ENCODE measurements at places on chromosomes 6 and 20.
A peak's percentile ranks its signal among the peaks of the same experiment; 100 is the strongest.

GRCh38 chr6:41896281-41896680, 1.1 kb upstream of the USP49 start:
- no peak for DNase-seq

DNA sequence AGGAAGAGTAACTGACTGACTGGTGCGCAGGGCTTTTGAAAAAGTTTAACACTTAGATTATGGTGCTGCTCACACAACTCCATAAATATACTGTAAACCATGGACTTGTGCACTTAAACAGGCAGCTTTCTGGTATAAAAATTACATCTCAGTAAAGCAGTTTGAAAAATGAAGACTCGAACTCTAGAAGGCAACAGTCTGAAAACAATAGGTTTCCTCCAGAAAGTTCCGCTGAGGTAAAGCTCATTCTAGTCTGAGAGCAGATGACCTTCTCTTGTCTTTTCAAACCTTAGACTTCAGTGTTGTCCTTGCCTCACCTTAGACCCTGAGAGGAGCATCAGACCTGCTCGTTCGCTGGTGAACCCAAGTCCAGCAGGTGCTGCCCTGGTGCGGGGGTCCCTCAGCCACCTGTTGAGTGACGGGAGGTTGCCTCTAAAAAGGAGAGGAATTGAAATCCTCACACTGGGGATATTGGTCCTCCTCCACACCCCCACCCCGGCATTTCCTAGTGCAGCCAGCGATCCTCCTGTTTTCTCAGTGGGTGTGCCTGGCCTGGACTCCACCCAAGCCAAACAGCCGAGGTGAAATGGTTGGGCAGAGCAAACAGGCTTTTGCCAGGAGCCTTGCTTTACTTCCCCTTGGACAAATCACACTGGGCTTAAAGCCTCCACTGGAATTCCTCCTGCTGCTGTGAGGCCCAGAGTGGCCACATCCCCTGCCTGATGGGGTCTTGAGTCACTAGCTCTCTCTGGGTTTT, 14.7 kb upstream of the PYGB start:
- DNase-seq, result no peak

GRCh38 chr6:4271761-4272470, 136.5 kb upstream of the ECI2 start:
- no peak for DNase-seq

DNA sequence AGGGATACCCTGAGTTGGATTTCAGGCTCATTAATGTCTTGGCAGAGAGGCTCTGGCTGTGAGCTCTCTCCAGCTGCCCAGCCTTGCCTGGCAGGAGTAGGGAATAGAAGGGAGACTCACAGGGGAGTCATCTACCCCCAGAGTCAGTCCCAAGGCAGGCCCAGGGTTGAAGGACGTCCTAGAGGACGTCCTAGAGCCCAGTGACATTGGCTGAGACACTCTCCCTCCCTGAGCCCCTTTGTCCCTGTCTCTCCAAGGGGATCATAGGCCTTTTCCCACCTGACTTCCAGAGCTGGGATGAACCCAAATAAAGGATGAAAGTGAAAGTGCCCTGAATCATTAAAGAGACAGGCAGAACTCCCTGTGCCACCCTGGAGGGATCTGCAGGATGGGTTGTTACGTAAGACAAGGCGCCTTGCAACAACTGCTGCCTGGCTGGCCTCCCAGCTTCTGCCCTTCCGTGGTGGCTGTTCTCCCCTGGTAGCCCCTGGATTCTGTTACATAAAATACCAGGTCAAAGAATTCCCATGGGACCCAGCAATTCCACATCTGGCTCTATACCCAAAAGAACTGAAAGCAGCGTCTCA, 53.6 kb upstream of the SIRPA start:
- no peak for DNase-seq

DNA sequence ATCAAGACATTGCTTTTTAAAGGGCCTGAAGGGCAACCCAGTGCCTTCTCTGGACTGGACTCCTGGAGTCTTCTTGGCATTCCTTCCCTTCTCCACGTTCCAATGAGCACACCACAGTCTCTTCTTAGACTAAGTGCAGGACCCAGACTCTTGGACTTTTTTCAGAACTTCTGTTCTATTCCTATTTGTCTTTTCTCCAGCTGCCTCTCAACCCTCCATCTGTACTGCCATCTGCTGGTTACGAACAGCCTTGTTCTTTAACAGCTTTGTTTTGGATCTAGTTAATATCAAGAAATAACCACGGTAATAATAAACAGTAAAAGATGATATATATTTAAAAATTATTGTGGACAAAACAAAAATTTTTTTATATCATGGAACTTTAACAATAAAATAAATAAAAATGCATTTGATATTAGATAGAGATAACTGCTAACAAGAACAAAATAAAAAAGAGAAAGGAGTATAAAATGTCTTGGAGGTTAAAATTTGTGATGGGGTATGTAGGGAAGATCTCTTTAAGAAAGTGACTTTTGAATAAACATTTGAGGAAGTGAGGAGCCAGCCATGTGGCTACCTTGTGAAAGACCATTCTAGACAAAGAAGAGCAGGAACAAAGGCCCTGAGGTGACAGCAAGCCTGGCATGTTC, 105.1 kb upstream of the HCRTR2 start:
- DNase-seq, result no peak

DNA sequence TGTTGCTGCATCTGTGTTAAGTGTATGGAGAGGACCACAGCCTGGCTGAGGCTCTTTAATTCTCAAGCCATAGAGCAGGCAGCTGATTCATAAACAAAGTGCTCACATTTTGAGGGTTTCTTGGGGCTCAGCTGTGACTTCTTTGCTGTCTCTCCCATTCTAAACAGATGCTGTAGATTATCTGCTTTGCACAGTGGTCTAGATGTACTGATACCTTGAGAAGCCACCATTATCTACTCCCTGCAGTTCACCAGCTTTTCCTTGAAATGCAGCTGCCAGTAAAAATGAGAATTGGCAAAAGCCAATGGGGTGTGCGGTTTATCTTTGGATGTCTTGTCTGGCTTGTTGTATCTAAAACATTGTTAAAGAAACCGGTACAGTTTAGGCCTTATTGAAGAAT, 5.2 kb upstream of the CNR1 start:
- no peak for DNase-seq

- DNase-seq, result no peak
Observed at GRCh38 chr20:45444050-45444449, 25.5 kb upstream of the WFDC2 start.

DNA sequence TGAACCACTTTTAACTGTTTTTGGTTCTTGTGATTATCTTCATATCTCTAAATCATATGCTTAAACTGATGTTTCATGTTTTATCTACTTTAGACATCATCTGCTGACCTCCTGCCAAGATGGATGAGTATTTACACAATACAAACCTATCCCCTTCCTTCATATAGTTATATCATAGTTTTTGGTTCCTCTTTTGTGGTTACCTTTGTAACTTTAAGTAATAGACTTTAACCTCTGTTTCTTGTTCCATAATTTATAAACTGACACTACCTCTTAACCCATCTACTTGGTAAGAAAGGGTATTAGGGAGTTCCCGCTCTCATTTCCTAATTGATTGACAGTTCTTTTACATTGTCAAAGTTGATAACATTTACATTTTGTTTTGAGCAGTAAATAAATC, 11.9 kb downstream of the PCMT1 start:
- no peak for DNase-seq

DNA sequence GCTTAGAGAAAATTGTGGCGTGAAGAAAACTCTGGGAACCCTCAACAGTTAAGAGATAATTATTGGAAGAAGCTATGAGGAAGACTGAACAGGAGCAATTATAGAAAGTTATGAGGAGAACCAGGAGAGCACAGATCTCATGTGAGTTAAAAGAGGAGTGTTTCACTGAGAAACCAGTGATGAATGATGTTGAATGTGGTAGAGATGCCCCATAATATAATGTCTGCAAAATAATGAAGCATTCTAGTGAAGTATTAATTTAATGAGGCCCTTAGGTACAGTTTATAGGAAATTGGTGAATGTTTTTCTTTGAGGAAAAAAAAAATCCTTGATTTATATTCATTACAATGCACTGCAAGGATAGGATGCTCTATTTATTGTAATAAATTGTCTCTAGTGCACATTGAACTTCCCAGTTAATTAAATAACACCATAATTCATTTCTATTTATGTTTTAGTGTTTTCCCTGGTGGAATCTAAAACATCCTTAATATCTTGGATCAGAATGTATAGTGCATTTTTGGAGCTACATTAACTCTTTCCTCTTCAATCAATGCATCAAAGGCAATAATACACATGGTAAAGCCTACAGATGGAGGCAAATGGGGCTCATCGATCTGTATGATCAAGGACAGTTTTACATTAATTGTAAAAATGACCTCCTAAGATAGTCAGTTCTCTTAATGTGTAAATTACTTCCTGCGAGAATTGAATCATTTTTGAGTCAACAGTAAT, 91.4 kb upstream of the EYS start:
- DNase-seq, result no peak

GRCh38 chr6:40334496-40335270, 252.5 kb downstream of the LRFN2 start:
- no peak for DNase-seq

GRCh38 chr6:24536466-24536865, 41.7 kb downstream of the ALDH5A1 start:
- no peak for DNase-seq

DNA sequence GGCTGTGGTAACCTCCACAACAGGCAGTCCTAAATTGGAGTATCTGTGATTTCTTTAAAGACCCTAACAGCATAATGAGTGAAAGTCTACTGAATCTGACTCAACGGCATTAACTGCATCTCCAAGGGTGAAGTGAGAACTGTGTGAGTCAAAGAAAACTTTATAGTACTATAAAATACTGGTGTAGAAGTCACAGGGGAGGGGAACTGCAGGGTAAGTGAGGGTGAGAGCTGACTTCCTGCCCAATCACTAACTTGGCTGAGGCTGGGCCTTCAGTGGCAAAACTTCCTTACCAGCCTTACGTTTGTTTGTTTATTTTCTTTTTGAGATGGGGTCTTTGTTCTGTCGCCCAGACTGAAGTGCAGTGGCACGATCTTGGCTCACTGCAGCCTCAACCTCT, 109.8 kb downstream of the PTPRK start:
- DNase-seq, result no peak

DNA sequence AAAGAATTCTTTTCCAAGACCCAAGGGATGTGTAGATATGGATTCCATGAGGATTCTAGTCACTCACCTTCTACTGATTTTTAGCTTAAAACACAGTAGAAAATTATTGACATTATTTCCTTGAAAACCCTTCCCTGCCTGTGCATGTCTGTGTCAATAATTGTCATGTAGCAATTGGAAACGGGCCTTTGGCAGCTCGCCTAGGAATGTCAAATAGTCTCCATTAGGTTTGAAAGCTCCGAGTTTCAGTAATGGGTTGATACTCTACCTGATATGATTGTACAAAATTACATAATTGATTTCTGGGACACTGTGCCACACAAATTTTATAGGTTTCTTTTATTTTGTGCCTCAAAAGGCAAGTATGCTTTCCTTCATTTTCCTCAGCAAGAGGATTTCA, 515.2 kb upstream of the ARID1B start:
- no peak for DNase-seq

GRCh38 chr20:32546918-32547752, 38.0 kb downstream of the NOL4L start:
- DNase-seq, result no peak

DNA sequence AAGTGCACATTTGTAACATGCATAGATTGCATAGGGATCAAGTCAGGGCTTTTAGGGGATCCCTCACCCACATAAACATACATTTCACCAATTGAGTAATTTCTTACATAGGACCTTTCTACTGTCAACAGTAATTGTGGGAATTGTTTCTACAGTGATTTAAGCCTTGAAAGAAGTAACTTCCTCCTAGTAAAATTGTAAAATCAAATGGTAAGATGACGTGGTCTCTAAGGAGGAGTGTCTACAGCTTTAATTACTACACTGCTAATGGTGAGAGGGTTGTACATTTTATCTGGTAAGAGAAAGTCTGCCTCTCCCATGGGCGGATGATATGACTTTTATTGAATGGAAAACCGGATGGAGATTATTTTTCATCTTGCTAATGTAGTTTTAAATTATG, 98.0 kb downstream of the RPP40 start:
- no peak for DNase-seq

- DNase-seq, result no peak
Observed at GRCh38 chr6:72857791-72858585, 236.1 kb downstream of the KCNQ5 start.

GRCh38 chr20:32682508-32682987, 8.8 kb upstream of the C20orf203 start:
- no peak for DNase-seq

DNA sequence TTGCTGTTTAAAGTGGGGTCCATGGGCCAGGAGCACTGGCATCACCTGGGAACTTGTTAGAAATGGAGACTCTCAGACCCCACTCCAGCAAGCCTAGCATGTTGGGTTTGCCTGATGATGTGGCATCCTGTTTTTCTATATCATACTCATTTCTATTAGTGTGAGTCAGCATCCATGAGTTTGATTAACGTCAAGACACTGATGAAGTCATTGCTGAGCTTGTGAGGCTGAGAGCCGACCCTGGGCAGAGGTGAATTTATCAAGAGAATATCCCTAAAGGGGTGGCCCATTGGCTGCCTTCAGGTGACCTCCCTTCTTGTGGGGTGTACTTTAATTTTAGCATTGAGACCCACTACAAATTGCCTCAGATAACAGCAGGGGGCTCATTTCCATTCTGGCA, 43.4 kb upstream of the RNF144B start:
- no peak for DNase-seq

GRCh38 chr6:153108315-153108714, 22.8 kb downstream of the RGS17 start:
- DNase-seq, result no peak

DNA sequence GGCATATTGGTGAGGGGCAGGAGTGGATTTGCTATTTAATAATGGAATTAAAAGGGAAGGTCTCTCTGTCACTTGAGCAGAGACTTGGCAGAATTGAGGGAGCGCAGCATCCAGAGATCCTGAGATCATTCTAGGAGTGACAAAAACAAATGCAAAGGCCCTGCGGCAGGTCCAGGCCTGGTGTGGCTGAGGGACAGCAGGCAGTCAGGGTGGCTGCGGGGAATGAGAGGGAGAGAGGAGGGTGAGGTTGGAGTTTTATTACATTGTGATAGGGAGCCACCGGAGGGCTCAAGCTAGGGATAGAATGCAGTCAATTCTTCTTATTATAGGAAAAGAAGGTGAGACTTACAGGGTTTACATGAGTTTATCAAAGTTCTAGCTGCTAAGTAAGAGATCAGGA, 59.5 kb upstream of the PBOV1 start:
- DNase-seq, result no peak

DNA sequence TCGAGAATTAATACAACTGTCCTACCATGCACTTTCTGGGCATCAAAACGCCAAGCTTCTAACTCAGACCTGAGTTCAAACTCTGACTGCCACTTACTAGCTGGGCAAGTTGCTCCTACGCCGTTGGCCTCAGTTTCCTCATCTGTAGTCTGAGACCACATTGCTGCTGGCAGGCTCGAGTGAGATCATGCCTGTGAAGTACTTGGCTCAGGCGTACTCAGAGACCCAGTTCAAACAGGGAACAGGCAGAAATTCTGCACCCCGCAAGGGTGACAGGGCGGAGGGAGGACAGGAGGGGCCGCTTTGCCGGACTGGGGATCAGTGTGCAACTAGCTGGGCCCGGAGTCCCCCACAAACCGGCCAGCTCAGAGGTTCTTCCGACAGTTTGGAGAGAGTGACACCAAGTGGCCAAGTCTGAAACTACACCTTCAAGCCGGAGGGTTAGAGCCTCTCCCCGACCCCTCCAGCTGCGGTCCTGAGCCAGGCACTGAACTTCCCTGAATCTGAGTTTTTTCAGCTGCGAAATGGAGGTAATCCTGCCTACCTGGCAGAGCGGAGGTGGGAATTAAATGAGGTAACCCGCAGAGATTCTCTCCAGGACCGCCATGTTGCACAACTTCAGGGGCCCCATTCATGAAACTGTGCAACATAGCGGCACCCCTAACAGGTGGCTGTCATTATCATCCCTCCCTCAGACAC, 46.0 kb upstream of the PTPN1 start:
- DNase-seq, result peak; percentile 14
